GM23338 (cell line): ENCODE measurements at places on chromosomes 3 and 15.
A peak's percentile ranks its signal among the peaks of the same experiment; 100 is the strongest.

GRCh38 chr3:189304465-189305351, 132.9 kb downstream of the TPRG1 start:
- DNase-seq: peak; percentile 47

DNA sequence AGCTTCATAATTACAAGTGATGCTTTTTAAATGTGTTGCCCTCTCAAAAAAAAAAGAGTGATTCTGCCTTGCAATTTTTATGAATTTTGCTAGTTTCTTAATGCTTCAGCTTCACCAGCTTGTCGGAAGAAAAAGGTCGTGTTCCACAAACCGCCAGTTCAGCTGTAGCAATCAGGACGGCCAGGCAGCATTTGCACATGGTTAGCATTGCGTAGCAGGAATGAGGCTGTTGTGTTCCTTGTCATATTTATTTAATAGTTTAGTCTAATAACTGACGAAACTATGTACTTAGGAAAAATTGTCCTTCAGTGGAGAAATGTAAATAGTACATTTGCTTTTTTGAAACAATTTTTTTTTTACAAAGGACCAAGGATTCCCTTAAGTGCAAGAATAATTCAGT, 64.9 kb upstream of the SELENOK start:
- no peak for DNase-seq

DNA sequence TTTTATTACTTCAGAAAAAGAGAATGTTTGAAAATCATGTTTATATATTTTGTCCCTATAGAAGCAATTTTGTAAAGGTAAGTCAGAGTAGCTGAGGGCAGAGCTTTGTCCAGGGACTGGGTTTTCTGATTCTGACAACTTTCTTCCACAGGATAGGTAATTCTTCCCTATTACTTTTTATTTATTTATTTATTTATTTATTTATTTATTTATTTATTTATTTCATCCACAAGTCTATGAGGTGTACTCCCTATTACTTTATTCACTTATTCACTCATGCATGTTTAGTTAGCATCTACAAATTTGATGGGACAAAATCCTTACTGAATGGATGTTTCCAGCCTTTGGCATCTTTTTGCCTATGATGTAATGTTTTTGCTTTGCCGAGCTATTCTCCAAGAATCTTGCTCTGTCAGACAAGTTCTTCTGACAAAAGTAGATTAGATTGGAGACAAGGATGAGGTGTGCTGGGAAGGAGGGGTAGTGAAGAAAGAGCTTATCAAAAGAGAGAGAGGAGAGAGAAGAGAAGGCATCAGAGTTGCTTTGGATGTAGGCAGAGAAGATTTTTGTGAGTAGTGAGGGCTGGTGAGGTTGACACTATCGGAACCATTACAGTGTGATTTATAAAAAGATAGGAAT, 119.4 kb downstream of the SPATA16 start:
- DNase-seq: no peak

DNA sequence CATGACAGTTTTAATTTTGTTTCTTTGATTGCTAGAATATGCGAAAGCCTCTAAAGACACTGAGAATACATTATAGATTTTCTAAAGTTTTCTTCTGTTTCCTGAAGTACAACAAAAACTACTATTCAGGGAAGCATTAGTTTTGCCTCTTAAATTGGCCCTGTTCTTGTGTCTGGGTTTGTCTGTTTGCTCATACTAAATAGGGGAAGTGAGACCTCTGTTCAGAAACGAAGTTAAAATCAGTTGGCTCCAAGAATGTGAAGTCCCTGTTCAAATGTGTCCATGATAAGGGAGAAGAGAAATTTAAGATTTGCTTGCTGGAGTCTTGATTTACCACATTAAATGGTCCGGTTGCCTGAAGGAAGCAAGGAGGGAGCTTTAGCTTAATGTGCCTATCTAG, 327.3 kb upstream of the GBE1 start:
- DNase-seq: no peak

DNA sequence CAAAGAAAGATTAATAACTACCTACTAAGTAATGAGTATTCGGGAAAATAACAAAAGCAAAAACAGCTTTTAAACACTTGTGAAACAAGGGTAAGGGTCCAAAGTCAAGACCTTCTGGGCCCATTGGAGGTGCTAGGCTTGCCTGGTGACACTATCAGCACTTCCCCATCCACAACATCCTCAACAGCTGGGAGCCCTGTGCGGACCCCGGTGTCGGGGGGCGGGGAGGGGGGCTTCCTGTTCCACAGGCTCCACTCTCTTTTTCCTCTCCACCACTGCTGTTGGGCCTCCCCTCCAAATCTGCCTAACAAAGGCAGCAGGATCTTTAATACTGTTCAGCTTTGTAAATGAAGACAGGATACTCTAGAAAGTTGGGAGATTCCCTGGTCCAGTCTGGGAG, 21.6 kb downstream of the NGRN start:
- DNase-seq: peak; percentile 72

DNA sequence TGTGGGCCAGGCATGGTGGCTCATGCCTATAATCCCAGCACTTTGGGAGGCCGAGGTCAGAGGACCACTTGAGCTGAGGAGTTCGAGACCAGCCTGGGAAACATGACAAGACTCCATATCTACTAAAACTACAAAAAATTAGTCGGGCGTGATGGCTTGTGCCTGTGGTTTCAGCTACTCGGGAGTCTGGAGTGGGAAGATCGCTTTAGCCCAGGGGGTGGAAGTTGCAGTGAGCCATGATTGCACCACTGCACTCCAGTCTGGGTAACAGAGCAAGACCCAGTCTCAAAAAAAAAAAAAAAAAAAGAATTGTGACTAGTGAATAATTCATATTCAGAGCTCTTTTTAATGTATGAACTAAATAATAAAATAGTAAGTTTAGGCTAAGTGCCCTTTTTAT, 87.8 kb upstream of the TSEN2 start:
- no peak for DNase-seq

DNA sequence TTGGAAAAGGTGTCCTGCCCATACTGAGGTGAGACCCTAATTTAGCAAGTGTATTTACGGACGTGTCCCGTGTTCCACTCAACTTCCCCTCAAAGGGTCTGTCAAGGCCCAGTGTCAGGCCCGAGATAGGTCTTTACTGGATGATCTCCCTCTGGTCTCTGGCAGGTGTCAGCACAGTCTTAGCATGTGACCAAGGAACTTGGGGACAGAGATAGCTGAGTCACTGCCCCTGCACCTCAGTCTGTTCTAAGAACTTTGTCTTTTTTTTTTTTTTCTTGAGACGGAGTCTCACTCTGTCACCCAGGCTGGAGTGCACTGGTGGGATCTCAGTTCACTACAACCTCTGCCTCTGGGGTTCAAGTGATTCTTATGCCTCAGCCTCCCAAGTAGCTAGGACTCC, 32.1 kb upstream of the ALPK3 start:
- no peak for DNase-seq

DNA sequence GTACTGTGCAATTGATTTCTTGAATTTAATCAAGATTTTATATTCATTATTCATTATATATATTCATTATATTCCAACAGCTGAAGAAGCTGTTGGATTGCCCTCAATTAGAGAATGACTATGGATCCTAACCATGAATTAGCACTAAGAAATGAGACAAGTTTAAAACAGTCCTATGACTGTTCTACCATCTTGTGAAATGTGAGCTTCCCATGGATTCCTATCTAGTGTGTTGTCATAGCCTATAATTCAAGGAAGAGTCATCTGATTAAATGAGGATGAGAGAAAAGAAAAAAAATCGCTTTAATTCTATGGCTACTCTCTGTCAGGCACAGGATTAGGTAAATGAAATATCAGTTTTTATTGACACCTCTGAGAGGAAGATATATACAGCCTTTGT, 696.6 kb upstream of the NAALADL2 start:
- no peak for DNase-seq

DNA sequence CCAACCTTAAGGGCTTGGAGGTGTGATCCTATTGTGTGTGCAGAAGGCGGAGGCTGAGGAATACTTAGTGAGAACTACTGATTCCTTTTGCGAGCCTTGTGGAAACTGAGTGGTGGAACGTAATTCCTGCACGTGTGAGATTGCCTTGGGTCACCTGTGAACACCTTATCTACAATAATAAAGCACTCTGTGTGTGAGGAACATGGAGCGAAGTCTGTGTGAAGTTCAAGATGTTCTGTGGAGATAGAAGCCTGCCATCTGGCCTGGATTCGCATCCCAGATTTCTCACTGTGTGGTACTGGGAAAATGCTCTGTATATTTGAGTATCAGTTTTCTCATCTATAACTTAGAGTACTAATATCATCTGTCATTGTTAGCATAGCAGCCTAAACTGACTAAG, 179.5 kb upstream of the PDZRN3 start:
- DNase-seq: no peak
